CD8-positive, alpha-beta memory T cell (primary cell): ENCODE measurements at places on chromosomes 6 and 20.

GRCh38 chr20:55415567-55416142 lies 589.7 kb downstream of the CBLN4 start:
- DNase-seq: no peak

DNA sequence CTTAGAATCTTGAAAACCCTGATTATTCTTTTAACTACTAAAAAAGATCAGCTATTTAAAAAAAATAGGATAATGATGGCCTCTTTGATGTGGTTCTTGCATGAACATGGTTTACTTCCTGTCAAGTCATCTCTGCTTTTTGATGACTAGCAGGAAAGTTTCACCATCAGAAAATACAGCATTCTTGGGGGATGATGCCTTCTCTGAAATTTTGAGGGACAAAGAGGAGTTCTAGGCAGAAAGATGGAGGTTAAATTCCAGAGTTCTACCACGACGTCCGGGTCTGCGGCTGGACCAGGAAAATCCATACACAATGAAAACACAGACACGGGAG lies 130.4 kb downstream of the OLIG3 start:
- DNase-seq: no peak

DNA sequence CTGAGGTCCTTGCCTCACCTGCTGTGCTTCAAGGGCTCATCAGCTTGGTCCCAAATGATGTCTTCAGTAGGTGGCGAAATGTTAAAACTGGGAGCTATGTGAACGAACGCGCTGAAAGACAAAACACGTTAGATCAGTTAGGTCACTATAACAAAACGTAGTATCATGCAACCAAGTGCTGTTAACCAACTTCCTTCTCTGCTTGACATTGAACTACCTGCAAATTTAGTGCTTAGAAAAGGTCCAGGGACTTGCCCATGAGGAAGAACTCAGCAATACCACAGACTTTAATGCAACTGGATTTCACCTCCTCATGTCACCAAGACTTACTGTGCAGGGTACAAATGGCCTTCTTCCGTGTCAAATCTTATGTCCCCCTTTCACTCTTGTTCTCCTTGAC lies 24.8 kb downstream of the BACH2 start:
- no peak for DNase-seq

GRCh38 chr6:148616841-148617240 lies 130.0 kb upstream of the UST start:
- no peak for DNase-seq

- DNase-seq: no peak
Observed at GRCh38 chr6:38968702-38969149, 79.9 kb upstream of the GLP1R start.

GRCh38 chr6:75183099-75183541 lies 22.7 kb downstream of the COL12A1 start:
- DNase-seq: no peak

- DNase-seq: no peak
Observed at GRCh38 chr6:13539572-13539971, 34.8 kb upstream of the SIRT5 start.

- DNase-seq: no peak
Observed at GRCh38 chr6:159646733-159647132, 46.3 kb downstream of the SOD2 start.

GRCh38 chr20:10167040-10167439 lies 51.6 kb upstream of the SNAP25 start:
- no peak for DNase-seq

DNA sequence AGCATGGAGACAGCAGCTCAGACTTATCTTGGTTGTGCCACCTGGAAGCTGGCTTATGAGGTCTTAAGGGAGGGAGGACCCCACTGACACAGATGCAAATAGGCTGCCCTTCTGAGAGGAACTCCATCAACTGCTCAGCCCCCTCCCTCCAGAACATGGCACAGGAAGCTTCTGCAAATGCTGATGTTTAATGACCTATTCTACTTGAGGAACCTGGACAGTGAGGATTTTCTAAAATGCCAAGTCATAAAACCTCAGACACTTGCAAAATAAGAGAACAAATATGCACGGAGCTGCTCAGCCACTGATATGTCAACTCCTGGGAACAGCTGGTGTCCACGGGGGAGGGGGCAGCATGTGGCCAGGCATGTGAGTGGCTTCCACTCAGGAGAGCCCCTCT lies 3.5 kb downstream of the CST9 start:
- DNase-seq: no peak

GRCh38 chr6:147530132-147531060 lies 21.9 kb downstream of the SAMD5 start:
- DNase-seq: no peak

DNA sequence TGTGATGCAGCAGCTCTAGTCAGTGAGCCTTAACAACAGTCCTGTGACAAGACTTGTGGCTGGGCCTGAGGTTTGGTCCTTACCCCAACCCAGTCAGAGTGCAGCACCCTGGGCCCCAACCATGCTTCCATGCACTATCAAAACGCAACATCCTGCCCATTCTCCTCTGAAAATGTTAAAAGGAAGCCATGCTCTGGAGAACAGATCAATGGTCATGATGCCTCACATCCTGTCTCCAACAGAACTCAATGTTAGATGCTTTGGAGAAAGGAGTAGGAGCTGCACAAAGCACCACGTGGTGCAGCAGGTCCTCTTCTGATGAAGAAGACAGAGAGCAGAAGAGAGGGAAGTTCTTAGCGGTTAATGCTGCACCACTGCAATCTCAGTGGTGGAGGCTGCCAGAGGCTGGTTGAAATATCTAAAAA lies 41.9 kb downstream of the TRAM2 start:
- no peak for DNase-seq

- peak; percentile 68 for DNase-seq
Observed at GRCh38 chr6:36947570-36948351, 6.8 kb upstream of the PI16 start.

DNA sequence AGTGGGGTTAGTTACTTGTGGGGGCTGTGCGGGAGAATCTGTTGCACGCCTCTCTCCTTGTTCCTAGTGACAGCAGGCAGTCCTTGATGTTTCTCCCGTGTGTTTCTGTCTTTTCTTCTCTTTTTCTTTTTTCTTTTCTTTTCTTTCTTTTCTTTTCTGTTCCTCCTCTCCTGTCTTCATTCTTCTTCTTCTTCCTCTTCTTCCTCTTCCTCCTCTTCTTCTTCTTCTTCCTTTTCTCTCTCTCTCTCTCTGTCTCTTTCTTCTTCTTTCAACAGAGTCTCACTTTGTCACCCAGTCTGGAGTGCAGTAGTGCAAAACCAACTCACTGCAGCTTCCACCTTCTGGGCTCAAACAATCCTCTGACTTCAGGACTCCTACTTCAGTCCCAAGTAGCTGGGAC lies 6.8 kb upstream of the AIG1 start:
- DNase-seq: no peak

DNA sequence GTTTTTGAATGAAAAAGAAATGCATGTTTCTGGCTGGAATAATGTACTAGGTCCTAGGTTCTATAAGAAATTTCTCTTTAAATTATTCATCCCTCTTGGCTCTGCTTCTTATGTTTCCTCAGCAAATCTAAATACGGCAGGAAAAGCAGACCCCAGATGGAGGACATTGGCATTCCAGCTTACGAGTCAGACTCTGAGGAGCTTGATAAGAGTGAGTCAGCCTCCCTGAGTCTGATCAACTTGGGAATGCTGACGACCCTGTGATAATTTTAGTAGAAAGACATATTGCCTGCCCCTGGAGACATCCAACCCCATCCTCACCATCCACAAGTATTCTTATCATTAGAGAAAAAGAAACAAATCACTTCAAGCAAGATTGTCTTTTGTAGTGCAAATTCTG lies 509.7 kb upstream of the MARCKS start:
- no peak for DNase-seq

DNA sequence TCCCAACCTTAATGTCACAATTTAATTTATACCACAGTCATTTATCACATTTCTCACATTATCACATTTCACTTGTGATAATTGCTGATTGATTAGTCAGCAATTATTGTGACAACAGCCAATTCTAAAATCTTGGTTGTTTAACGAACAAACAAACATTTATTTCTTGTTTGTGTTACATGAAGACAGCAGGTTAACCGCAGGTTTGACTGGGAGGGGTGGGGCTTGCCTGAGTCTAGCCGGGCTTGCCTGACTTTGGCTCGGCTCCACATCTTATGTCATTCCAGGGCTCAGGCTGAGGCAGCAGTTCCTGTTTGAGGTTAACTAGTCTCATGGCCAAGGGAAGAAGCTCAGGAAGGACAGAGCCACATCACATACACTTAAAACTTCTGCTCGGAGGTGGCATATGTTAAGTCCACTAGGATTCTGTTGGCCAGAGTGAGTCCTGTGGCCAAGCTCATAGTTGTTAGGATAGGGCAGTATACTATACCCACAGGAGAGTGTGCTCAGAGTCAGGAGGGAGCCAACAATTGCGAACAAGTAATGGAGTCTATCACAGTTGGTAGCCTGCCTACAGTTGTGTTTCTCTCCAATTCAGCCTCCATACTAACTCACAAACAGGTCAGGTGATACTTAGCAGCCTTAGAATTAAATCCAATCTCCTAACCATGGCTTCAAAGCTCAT lies 90.0 kb upstream of the IFNGR1 start:
- DNase-seq: no peak

GRCh38 chr6:34792605-34793500 lies 970 bp downstream of the BLTP3A start:
- no peak for DNase-seq

DNA sequence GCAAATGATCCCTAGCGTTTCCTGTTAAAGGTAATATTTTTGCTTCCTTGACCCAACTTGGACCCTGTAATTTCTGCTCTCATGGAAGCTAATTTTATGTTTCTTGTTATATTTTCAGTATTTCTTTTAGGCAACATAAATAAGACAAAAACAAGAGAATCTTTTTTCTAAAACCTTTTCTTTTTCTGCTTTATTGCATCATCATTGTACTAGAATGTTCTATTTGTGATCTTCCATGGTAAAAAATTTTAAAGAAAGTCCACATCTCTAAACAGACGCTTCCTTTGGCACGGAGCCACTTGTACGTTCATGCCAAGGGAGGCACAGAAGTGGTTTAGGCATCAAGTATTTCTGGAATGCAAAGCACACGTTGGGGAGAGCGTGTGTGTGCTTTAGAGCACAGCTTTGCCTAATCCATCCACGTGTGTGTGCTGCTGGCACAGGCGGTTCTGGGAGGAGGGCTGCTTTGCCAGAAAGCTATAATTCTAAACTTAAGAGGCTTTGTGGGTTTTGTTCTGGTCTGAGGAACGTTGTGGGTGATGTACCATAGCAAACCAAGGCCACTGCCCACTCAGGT lies 98.3 kb downstream of the SASH1 start:
- DNase-seq: no peak

DNA sequence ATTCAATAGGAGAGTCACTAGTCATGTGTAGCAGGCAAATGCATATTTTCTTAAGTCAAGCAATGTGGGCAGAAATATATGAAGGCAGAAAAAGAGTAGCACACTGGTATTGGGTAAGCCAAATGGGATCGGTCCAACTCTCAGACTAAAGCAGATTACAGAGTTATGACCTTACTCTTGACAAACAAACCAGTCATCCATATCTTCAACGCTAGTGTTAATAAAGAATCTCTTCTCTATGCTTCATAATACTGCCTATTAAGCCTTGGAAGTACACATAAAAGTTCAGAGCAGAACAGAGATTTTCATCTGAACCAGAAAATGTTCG lies 320.2 kb upstream of the JARID2 start:
- DNase-seq: no peak
